ENCODE measurements at places on chromosomes 6 and 20. TPM values are rescaled to one million over a fixed set of nuclear protein-coding genes. Genes with fewer than 3 reads are reported as not detected.

Gene LAMA2
- total RNA-seq, result 3.0 TPM

Gene MAFB
- not detected for total RNA-seq

Gene FAM217A
- not detected for total RNA-seq

DNA sequence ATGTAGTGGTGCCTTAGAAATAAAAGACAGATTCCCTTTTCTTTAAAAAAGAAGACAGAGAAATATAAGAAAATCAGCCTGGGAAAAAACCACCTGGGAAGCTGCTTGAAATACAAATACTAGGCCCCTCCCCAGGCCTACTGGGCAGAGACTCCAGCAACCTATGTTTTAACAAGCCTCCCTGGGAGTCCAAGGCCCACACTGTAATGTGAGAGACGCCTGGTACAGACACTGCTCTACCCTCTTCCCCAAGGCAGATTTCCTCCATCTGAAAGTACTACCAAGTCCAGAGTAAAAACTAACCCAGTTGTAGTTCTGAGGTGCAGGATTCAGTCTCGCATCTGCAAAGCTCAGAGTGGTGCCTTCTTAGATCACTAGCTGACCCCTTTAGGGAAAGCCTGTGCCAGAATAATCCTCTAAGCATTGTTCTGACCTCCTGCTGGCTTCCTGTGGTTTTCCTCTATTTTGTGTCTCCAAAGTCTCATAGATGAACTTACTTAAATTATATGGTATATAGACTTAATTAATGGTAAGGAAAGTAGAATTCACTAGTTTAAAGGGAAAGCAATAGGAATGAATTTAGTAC, 270.2 kb upstream of the SLC35B3 start:
- no peak for DNase-seq

Gene SLC12A5
- total RNA-seq, result 0.26 TPM

DNA sequence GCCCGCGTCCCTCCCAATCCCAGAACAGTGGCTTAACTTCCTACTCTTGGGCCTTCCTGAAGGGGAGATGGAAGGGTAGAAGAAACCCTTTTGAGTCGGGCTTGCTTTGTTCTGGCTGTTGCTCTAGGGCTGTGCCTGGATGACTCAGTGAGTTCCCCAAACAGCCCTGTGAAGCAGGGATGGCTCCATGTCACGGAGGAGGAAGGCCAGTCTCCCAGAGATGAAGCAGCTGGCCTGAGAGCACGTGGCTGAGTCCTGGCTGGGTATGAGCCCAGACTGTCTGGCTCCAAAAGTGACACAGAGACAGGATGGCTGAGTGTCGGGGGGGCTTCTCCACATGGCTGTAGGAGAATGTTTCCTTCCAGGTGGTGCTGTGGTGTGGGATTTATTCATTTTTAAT, 4.6 kb downstream of the SYTL3 start:
- DNase-seq, result no peak

Gene RSPO3
- total RNA-seq, result not detected

DNA sequence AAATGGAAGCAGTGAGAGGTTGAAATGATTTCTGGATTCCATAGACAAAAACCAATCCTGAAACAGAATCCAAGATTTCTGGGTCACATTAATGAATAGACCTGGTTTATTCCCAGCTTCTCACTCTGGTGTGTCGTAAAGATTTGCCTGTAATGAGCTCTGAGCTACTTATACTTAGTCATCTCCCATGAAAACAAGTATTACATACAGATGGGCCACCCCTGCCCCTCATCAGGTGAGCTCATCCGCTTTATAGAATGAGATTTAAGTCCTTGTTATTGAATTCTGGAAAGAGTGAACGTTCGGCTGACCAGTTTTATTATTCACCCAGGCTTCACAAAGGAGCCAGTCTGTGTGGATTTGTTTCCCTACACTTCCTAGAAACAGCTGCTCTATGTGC, 47.1 kb upstream of the TMEM181 start:
- DNase-seq, result no peak

- no peak for DNase-seq
Observed at GRCh38 chr6:135784507-135784906, 67.0 kb upstream of the PDE7B start.

Gene CST7
- 44.7 TPM for total RNA-seq

- no peak for DNase-seq
Observed at GRCh38 chr6:84258866-84259265, 31.4 kb upstream of the CEP162 start.

Gene HSPA12B
- total RNA-seq, result not detected

DNA sequence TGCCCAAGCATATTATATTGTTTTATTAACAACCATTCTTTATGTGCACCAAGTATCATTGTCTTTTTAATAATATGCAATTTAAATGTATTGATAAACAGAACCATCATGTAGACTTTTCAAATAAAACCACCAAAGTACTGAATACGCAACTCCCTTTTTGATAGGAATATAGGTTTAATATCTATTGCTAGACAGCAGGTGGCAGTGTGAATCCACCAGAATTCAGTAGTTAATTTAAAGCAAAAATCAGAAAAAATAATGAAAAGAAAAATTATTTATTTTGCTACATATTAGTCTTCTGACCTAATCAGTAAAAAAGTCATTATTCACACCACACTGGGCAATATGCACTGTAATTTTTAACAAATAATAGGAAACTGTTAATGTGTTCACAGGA, 143.7 kb downstream of the KLHL32 start:
- peak; percentile 17 for DNase-seq

DNA sequence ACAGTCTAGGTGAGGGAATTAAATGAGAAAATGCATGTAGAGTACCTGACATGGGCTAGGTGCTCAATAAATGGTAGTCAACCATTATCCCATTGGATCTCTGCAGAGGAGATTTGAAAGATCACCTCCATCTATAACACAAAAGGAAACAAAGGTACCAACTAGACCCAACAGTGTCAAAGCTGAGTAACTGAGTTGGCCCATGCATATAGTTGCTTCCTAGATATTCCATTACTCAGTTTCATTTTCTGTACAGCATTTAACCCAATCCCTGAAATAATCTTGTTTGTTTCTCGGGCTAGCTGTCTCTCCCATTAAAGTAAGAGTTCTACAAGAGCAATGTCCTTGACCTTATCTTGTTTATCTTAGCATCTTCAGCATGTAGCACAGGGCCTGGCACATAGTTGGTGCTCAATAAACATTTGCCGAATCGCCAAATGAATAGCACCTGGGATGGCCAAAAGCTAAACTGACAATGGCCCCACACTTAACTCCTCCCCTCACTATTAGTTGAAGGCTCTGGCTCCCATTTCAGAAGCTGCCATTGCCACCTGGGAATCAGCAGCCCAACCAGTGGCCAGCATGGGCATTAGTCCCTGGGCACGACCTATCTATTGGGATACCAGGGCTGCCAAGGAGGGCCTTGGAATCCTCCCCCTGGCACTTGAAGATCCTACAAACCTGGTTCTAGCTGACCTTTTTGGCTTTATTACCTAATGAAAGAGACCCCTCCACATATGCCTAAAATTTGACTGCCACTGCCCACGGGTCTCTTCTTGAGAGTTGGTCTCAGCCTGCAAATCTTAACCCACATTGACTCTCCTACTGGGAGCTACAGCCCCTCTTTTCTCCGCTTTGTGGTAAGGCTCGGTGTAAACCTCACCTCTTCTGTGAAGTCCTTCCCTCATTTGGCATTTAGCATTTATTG, 22.6 kb downstream of the BCL2L1 start:
- DNase-seq, result no peak

DNA sequence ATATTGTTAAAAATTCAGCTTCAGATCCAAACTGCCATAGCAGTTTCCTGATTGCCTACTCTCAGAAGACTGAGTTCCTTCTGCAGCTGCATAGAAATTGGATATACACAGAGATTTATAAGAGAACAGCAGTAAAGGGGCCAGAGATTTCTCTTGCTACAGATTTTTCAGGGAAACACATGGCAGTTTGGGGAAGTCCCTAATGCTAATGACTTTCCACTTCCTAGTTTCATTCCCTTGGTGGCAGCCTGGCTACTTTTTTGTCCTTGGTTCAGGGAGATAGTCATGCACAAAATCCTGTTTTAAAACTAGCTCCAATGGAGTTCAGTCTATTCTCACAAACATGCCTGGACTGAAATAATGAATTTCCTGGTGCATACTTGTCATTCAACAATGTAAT, 125.3 kb upstream of the PLCB4 start:
- no peak for DNase-seq

Gene COL19A1
- total RNA-seq, result 0.36 TPM

Gene TTLL9
- total RNA-seq, result not detected

Gene ENPP5
- 0.38 TPM for total RNA-seq

- DNase-seq, result no peak
Observed at GRCh38 chr20:22098511-22098910, 393.0 kb downstream of the PAX1 start.

DNA sequence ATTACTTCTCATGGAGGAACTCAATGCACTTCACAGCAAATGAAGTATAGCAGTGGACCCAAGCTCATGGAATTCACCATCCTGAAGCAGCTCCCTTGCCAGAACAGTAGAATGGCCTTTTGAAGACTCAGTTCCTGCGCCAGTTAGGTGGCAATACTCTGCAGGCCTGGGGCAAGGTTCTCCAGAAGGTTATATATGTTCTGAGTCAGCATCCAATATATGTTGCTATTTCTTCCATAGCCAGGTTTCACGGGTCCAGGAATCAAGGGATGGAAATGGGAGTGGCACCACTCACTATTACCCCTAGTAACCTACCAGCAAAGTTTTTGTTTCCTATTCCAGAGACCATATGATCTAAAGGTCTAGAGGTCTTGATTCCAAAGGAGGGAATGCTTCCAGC, 56.4 kb upstream of the CNKSR3 start:
- no peak for DNase-seq

Gene SIM1
- total RNA-seq, result not detected

DNA sequence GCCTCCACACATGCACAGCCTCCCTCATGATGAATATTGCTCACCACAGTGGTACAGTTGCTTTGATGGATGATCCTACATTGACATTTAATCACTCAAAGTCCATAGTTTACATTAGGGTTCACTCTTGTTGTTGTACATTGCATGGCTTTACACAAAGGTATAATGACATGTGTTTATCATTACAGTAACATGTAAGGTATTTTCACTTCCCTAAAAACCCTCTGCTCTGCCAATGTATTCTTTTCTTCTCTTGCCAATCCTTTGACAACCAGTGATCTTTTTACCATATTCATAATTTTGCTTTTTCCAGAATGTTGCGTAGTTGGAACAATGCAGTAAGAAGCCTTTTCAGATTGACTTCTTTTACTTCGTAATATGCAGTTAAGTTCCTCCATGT, 166.6 kb upstream of the KHDRBS2 start:
- no peak for DNase-seq

DNA sequence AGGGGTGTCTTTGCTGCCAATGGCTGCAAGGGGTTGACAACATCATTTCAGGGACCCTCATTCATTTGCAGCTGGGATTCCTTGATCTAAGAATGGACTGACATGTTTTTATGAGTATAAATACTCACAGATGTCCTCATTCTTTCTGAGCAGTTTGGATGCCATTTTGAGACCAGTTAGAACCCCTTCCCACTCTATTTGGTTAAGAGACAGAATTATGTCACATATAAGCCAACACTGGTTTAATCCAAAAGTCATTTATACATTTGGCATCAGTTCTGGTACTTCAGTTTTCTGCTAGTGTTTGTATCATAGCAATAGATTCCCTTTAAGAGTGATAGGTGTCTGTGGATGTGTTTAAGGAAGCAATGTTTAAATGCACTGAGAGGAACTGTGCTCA, 248.8 kb downstream of the SAMD5 start:
- DNase-seq, result no peak

DNA sequence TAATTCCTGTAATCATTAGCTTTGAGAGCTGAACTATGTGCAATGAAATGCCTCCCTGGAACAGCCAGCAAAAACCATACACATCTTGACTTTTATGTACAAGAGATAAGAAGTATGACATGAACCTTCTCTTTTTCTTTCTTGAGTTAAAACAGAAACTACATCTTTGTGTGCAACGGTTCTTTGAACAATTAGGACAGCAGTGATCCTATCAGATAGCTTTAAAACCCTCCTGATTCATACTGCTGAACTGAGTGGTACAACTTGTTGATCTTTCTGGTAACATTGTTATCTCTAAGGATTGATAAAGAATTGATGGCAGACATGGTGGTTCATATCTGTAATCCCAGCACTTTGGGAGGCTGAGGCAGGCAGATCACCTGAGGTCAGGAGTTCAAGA, 43.4 kb downstream of the TRAF3IP2 start:
- DNase-seq, result no peak

GRCh38 chr20:48414786-48415185, 413.0 kb downstream of the PREX1 start:
- DNase-seq, result no peak

GRCh38 chr6:103269581-103269980, 1590.1 kb downstream of the HACE1 start:
- DNase-seq, result no peak

Gene LPA
- total RNA-seq, result not detected

Gene TRAPPC3L
- total RNA-seq, result not detected

Gene C6orf163
- 1.5 TPM for total RNA-seq

Gene MRAP2
- total RNA-seq, result not detected

GRCh38 chr6:501891-502601, 110.5 kb downstream of the IRF4 start:
- DNase-seq, result peak; percentile 70

GRCh38 chr6:126227833-126228702, 111.8 kb upstream of the CENPW start:
- no peak for DNase-seq

GRCh38 chr6:137763886-137764285, 103.2 kb upstream of the TNFAIP3 start:
- DNase-seq, result no peak

DNA sequence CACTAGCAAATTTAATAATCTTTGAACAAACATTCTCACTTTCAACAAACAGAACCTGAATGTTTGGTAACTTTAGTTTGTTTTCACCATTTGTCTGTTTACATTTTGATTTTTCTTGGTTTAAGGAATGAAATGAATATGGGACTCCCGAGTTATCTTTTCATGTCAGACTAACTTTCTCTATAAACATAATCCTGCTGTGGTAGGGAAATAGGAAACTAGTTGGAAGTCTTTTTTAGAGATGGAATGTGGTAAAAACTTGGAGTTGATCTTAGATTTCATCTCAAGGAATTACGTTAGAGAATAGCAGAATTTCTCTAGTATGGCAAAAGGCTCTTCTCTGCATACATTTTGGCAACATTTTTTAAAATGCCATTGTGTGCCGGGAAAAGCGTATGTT, 206.5 kb downstream of the CDKAL1 start:
- DNase-seq, result no peak

GRCh38 chr20:15673206-15673605, 900.0 kb downstream of the KIF16B start:
- DNase-seq, result no peak

Gene CLVS2
- not detected for total RNA-seq
